Uterus (tissue), 4 donors: ENCODE measurements at places on chromosomes 2 and 18.

DNA sequence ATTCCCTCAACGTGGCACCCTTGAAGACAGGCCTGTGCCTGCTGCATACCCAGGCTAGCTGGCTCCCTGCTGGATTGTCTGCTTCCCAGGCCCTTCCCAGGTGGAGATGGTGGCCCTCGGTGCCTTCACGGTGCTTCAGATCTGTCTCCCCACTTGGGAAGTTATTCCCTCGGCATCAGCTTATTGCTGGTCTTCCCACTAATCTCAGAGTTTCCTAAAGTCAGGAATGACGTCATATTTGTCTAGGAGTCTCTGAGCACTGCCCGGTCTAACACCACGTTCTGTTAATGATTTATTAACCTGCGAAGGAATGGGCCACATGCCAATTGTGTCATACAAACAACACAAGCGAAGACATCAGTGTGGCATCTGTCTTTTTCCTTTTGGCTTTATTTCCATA lies 269.8 kb upstream of the ID2 start:
- DNase-seq = no peak

DNA sequence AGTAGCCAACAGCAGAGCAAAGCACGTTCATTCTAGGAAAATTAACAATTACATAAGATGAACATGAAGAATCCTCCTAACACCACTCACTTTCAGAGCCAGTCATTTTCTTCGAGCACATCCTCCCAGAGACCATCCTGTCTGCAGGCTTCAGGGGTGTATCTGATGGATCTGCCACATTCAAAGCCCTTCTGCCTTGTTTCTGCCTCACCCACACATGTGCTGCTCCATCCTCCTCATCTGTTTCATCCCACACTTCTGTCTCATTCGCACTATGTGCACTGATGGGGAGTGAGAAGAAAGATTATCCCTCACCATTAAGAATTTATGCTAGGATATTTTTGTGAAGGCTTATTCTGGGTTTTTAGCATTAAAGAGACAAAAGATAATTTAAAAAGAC lies 287.9 kb upstream of the PKDCC start:
- DNase-seq = no peak

- DNase-seq = no peak
These were observed 546.9 kb upstream of the PKDCC start for GRCh38 chr2:41500895-41501294.

DNA sequence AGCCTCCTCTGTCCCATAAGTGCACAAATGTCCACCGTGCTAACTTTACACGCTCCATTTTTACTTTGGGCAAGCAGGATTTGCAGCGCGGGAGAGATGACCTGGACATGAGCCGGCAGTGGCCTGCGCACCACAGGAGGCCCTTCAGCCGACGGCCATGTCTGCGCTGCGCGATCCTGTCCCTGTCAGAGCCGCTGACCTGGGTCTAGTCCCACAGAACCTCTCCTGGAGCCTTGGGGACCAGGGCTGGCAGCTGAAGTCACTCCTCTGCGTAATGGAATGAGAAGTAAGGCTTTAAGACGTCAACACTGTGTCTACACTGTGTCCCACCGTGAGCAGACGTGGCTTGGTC lies 29.6 kb downstream of the ADI1 start:
- DNase-seq = peak; percentile 13

DNA sequence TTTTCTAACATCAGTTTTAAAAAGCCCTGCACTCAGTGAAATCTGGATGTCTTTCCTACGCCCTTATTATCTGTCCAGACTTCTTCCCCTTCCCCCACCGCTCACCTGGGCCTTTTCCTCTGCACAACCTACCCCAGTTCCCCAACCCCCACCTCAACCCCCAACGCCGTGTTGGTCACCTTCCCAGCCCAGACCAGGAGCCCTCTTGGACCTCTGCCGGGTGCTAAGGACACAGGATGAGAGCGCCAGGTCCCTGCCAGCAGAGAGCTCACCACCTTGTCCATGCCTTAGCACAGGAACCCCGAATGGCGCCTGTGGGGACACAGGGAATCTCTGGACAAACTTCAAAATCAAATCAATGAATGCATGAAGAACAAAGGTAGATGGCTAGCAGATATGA lies 966 bp upstream of the RBM43 start:
- peak; percentile 19 for DNase-seq

- DNase-seq = peak; percentile 90
These were observed at the start of gene KLHL29 for GRCh38 chr2:23384551-23385343. Gene KLHL29, plus strand, starts transcription at chr2:23385179. Its CDS starts 177,018 bp downstream, at chr2:23562197.

DNA sequence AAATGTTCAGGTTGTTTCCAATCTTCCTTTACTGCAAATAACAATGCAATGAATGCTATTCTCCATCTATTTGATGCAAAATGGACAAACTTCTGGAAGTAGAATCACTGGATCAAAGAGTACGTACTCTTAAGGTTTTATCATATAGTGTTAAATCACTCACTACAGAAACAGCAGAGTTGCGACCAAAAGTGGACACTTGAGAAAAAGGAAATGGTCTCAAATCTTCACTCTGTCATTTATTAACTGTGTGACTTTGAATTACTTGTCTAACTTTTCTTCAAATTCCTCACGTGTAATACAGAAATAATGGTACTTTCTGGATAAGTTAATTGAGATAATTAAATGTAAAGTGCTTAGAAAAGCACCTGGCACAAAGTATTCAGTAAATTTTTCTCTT lies 78.1 kb downstream of the CERKL start:
- no peak for DNase-seq

DNA sequence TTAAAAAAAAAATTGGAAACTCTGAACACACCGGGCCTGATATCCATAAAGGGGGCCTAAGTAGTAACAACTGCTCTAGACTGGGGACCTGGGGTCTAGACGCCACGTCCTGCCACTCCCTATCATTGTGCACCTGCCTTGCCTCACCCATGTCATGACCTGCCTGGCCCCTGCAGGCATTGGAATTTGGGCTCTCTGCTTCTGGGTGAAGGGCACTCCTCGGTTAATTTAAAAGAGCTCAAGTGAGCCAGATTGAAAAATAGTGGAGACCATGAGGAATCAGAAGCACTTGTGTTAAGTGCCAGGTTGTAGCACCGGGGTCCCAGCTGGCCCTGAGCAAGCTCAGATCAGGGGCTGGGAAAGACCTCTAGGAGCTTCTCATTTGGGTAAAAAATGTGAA lies 48.1 kb downstream of the SLC4A1AP start:
- no peak for DNase-seq

DNA sequence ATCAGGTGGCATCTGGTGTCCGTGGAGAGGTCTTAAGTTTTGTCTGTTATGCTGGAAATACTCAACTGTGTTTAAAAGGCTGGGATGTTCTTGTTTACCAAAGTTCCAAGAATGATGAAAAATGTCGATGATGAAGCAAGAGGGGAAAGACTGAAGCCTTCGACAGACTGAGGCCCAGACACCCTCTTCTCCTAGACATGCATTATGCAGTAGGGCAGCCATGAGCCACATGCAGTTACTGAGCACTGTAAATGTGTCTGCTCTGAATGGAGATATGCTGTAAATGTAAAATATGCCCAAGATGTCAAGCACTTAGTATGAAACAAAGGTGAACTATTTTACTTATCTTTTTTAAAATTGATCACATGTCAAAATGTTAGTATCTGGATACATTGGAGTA lies 163.1 kb downstream of the GALNT14 start:
- no peak for DNase-seq

GRCh38 chr2:69933839-69934613 lies 19.1 kb downstream of the MXD1 start:
- no peak for DNase-seq

GRCh38 chr2:186590350-186590758 lies 498 bp downstream of the ITGAV start:
- no peak for DNase-seq

- DNase-seq = no peak
These were observed 450.4 kb upstream of the TCF4 start for GRCh38 chr18:56038171-56039030.

DNA sequence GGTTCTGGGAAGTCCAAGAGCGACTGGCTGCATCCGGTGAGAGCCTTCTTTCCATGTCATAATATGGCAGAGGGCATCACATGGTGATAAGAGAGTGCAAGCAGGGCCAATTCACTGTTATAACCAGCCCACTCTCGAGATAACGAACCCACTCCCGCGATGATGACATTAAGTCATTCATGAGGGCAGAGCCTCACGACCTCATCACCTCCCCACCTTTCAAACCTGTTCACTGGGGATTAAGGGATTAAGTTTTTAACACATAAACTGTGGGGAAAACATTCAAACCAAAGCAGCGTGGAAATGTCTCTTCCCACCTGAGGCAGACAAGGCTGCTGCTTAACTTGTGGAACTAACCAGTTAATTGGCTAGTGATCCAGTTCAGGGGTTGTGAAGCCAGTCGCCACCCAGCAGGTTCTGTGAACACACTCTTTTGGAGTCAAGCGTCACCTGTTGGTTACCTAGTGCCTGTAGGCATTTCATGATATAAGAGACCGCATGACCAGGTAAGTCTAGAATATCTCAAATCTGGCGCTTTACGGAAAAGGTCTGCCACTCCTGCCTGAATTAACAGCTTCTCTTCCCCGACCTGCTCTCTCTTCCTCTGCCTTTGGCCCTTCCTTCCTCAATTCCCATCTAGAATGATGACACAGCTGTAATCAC lies 54.3 kb downstream of the EDAR start:
- no peak for DNase-seq

GRCh38 chr2:105403783-105404698 lies 5.2 kb upstream of the FHL2 start:
- peak; percentile 55 for DNase-seq

DNA sequence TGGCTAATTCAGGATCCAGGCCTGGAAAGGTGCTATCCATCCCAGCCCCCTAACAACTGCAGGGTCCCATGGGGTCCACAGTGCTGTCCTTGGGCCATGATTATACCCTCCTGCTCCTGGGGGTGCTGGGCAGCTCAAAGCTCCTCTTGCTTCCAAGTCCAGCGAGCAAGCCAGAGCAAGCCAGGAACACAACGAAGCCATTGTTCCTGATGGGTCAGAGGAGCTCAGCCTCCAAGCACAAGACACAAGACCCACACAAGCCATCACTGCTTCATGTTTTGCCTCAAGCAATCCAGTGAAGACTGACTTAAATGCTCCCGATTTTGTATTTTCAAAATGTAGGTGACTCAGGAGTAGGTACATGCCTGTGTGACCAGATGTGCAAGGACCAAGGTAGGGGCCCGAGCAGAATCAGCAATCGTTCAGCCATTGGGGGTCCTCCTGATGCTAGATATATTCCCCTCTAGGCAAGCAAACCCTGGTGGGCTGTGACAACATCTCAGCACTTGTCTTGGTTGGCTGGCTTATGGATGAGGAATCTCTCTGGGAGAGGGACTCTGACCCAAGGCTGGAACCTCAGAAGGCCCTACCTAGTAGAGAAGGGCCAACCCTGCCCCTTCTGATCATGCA lies 90.8 kb downstream of the EPAS1 start:
- DNase-seq = no peak

DNA sequence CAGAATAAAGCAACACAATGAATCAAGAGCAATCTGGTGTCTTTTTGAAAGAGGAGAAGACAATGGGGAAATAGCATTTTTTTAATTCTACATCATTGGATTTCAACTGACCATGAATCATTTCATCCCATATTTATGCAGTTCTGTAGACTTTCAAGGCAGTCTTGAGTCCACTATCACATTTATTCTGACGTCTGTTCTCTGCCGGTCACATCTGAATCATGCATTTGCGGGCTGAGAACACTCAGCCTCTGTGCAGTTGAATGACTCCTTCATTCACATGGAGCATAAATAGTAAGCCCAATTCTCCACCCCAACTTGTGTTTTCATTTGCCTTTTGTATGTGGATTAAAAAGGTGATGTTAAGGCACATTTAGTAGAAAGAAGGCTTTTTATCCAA lies 128.2 kb downstream of the AKAIN1 start:
- no peak for DNase-seq

DNA sequence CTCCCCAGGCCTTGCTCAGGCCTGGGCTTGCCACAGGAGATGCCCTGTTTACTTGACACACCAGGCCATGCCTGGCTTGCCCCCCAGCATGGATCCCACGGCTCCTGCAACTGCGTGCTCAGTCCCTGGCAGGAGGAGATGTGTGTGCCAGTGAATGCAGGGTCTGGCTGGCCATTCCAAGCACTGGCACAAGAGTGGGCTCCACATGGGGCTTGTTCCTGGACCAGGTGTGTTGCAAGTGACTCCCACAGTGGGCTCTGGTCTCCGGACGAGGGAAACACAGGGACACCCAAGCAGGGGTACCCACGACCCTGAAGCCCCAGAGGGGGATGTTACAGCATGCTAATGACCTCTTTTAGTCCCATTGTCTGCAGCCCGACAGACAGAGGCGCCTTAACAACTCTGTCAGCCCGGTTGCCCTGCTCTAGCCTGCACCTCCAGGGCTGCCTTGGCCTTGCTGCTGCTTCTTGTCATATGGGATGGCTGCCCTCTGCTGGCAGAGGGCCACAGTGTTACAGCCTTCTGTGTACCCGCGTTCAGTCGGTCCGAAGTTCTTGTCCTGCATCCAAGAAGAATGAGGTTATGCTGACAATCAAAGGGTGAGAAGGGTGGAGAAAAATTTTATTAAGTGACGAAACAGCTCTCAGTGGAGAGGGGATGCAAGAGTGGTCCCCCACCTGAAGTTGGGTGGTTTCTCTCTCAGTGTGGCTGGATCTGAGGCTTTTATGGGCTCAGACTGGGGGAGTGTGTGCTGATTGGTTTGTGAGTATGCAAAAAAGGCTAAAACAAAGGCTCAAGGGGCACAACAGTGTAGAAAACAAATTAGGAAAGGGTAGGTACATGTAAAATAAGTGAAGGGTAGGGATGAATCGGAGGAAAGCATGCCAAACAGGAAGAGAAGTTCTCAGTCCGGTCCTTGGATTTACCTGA lies 180.4 kb downstream of the MBD5 start:
- no peak for DNase-seq

GRCh38 chr2:8461341-8461740 lies 220.5 kb upstream of the ID2 start:
- no peak for DNase-seq

DNA sequence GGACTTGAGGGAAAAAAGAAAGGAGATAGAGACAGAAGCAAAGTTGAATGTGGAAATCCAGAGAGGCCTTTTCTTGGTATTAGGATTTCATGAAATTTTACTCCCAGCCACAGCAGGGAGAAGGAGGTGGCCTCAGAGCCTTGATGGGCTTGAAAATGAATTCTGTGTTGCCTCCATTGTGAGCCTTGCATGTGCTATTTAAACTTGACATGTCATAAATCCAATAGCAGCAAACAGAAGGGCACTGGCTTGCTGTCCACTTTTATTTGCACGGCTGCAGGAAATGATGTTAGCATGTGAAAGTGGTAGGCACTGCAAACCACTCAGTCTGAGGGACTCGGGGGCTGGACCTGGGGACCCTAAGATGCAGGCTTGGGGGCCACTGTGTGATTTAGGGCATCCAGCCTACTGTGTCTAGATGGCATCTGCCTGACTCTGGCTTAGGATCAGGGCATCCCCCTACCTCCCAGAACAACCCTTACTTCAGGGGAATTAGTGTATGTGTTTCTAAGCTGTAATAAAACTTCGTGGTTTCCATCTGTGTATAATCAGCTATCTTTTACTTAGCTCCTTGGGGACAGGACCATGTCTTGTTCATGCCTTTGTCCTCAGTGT lies 139.1 kb upstream of the SKOR2 start:
- no peak for DNase-seq

- no peak for DNase-seq
These were observed 22.3 kb downstream of the CCNYL1 start for GRCh38 chr2:207733597-207734240.
